ENCODE measurements at places on chromosomes 1 and 21.
A peak's percentile ranks its signal among the peaks of the same experiment; 100 is the strongest.

- no peak for DNase-seq
These were observed 1.2 kb downstream of the SCAF4 start for GRCh38 chr21:31730712-31731055.

- no peak for DNase-seq
These were observed 127.4 kb downstream of the UBE2U start for GRCh38 chr1:64330839-64331238.

- no peak for DNase-seq
These were observed 1.9 kb downstream of the BTF3L4 start for GRCh38 chr1:52057876-52058415.

GRCh38 chr1:158398818-158399514, at the start of gene OR10T2:
OR10T2 (minus strand) TSS chr1:158399466; CDS start chr1:158399466, 0 bp downstream.
- no peak for DNase-seq

DNA sequence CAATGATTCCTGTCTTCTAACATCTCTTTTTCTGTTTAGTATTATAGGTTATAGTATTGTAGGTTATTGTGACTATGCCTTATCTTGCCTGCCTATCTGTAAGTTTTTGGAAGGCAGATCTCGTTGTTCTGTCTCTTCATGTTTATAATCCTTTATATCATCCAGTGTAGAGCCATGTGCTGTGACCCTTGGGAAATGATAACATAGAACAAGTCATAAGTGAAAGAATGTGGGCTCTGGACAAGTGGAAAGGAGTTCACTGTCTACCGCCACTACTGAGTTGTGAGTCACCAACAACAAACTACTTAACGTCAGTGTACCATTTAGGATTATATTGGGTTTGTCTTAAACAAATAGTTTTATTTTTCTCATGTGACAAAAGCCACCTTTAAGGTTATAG, 139.3 kb downstream of the LYPLAL1 start:
- DNase-seq = no peak

DNA sequence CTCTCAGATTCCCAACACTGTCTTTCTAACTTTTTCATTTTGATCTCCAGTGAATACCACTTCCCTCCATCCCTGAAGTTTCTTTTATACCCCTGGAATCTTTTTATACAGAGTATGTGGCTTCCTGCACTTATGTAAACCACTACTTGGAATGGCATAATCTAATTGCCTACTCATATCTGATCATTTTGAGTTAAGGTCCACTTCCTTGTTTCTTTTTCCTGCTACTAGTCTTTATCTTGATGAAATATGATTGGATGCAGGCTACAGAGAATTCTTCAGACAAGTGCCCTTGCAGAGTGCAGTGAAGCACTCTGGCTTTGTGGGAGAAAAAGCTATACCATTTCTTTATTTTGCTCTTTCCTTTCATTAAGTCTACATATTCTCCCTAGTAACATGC, 325.3 kb upstream of the ADAMTS5 start:
- no peak for DNase-seq

GRCh38 chr1:36787312-36787913, 246.9 kb downstream of the GRIK3 start:
- no peak for DNase-seq

DNA sequence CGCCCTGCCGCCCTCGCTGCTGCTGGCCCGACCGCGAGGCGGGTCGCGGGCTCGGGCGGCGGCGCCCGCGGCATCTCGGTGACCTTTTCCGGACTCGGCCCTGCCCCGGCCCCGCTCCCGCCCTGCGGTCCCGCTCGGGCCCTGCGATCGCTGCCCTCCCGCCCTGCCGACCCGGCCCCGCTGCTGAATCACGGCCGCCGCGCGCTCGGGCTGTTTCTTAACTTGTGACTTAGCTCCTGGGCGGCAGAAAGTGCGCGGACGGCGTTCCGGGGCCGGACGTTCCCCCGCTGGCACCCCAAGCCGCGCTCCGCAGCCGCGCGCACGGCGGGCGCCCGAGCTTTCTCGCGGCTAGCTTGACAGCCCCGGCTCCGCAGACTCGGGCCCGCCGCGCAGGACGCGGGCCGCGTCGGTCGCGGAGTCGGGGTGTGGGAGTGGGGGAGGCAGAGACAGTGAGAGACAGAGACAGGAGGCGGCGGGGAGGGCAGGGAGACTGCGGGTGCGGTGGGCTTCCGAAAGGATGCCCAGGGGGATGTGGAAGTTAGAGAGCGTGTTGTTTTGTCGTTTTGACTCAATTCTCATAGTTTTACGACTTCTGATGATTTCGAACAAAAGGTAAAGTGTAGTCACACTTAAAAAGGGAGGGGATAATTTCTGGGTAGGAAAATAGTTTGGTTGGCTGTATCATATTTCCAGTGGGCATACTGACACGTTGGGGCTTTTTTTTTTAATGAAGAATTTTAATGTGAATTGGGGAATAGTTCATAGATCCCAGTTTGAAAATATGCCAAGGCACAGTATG, 49.8 kb downstream of the PRDM2 start:
- DNase-seq = no peak

DNA sequence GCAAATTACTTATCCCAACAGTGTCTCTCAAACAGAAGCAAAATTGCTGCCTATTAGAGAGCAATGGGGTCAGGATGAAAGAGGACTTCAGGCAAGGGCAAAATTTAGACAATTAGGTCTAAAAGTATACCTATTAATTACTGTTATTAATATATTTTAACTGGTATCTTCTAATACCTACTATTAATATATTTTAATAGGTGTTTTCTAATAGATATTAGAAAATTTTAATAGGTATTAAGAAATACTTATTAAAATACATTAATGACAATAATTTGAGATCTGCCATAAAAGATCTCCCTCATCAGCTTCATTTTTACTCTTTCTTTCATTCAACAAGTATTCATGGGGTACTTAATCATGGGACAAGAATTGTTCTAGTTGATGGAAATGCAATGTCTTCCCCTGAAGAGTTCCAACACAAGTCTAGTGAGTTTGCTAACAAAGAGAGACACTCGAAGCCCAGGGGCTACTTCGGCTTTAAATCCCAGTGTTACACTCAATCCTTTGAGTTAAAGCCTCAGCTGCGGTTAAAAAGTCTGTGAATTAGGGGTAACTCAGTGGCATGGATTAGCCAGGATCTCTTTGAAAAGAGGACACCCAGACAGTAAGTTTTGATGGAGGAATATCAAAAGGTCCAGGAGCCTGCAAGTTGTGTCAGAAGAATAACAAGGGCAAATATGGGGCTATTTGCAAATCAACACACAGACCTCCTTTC, 44.1 kb downstream of the STYXL2 start:
- DNase-seq = no peak

DNA sequence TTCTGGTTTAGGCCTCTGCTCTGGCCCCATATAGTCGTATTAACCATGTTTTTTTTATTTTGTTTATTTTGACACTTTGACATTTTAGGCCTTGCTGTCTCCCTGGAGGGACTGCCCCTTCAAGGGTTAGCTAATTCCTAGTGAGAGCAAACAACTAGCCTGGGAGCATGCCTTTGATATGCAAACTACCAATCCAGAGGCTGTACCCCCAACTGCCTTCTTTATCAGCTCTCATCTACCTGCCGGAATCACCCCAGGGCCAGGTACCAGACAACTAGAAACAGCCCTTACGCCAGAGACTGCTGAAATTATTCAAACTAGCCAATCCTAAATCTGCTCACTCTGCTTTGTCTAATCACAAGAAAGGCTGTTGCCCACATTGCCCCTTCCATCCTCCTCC, 13.0 kb upstream of the ST6GALNAC5 start:
- DNase-seq = no peak

DNA sequence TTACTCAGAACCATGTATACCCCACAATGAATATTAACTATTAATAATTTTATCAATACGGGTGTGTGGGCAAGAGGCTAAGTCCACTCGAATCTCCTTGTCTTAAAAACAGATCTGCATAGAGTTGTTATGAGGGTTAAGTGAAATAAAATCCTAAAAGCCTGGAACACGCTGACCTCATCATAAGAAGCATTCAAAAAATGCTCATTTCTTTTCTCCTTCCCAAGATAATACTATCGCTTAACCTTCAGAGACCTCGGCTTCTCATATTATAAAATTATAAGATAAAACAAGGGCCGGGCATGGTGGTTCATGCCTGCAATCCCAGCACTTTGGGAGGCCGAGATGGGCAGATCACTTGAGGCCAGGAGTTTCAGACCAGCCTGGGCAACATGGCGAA, 35.1 kb downstream of the LPAR3 start:
- no peak for DNase-seq

DNA sequence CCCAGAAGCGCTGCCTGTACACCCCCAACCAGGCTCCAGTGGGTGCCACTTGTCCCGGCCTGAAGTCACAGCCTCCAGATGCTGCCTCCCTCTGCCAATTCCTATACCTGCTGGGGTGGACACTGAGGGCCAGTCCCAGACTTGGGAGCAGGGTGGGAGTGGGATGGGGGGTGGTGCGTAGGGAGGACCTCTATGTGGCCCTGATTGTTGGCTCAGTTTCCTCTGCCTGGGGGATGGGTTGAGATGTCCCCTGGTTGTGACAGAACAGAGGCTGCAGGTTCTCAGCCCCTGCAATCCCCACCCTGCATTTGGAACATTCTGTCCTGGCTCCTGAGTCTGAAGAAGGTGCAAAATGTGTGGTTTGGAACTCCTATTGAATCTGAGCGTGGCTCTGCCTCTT, 27.2 kb downstream of the RAB7B start:
- no peak for DNase-seq

GRCh38 chr1:10612436-10613160, 137.8 kb downstream of the PEX14 start:
- DNase-seq = no peak

DNA sequence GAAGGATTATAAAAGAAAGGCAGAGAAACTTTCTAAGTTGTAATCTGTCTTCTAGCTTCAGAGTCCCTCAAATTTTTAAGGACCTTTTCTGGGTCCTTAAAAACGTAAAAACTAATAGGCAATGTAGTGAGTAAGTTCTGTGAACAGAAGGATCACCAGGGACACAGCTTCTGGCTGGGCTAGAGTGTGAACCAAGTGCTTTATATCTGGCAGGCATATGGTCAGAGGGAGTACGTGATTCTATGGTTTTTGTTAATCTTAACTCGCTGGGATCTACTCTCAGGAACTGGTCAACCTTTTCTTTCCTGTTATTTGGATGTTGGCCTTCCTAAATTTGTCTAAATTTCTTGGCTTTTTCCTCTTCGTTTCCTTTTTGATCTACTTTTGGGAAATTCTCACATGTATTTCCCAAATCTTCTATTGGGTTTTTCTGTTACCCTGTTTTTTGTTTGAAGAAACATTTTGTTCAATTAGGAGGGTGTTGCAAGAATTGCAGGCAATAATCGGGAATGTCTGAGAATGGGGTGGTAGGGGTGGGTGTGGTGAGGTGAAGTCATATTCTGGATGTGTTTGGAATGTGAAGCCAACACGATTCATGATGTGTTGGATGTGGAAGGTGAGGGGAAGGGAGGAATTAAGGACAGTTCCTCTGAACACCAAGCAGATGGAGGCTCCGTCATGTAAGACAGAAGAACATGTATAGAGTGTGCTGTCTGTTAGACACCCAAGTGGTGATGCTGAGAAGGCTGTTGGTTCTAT, 193.2 kb downstream of the FMN2 start:
- no peak for DNase-seq

- peak; percentile 56 for DNase-seq
These were observed 41.8 kb downstream of the PHC2 start for GRCh38 chr1:33388805-33389771.

GRCh38 chr1:147377263-147378246, 135.1 kb downstream of the CHD1L start:
- DNase-seq = no peak

- DNase-seq = no peak
These were observed 11.3 kb upstream of the SYT6 start for GRCh38 chr1:114164840-114165543.

GRCh38 chr1:110012100-110012780, 22.2 kb upstream of the STRIP1 start:
- no peak for DNase-seq

GRCh38 chr1:97186381-97186780, 464.8 kb downstream of the PTBP2 start:
- no peak for DNase-seq

Measured in fibroblast of skin of left biceps (primary cell).